ENCODE measurements at places on chromosomes 2 and 18. TPM values are rescaled to one million over a fixed set of nuclear protein-coding genes. Genes with fewer than 3 reads are reported as not detected.

Gene LYPD6
- total RNA-seq, result 3.9 TPM

Gene CHRNG
- total RNA-seq, result not detected

DNA sequence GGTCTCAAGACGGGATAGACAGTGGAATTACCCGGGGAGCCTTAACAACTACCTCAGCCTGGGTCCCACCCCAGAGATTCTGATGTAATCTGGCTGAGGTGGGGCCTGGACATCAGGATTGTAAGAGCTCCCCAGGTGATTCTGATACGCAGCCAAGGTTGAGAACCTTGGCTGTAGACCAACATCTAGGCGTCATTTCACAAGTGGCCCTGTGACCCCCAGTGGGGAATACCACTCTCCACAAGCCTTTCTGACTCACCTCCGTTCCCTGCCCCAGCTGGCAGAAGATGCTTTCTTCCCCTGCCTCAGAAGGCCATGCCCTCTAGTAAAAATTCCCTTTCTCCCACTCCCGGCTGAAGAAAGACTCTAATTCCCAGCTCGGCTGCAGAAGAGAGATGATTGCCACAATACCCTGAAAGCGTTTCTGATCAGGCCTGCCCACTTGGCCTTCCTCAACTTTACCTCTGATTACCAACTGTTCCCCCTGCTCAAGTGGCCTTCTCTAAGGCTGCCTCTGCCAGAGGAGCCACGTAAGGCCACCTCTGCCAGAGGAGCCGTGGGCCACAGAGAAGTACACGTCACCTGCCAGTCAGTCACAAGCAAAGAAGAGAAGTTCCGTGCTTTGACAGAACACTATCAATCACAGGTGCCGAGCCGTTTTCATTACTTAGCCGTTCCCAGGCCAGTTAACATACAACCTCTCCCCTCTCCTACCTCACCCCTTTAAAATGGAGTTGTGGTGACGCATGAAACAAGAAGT is 116.8 kb upstream of the PKDCC start:
- DNase-seq, result peak; percentile 33
- peaks cover 54% of the 10 kb centered on the region for H3K4me1 ChIP-seq
- H3K27me3 ChIP-seq, result no peaks in the 10 kb centered on the region

DNA sequence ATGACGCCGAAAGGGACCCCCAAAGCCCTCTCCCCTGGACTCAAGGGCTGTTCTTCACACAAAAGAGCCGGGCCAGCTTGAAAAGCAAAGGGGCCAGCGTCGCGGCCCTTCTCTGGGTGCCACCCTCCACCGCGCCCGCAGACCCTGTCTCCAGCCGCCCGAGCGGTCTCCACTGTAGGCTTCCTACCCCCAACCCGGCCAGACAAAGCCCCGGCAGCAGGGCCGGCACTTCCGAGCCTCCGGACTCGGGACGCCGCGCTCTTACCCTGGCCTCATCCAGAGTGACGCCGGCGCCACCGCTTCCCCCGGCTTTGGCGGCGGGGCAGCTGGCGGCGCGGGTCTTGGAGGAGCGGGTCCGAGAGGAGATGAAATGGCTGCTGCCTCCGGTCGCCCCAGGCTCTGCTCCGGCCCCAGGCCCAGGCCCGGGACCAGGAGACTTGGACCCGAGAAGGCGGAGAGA is 603 bp downstream of the ATAD2B start:
- H3K4me3 ChIP-seq, result peak overlapping the region; percentile 98
- H3K27ac ChIP-seq, result peak overlapping the region; percentile 96
- H3K36me3 ChIP-seq, result no peaks in the 10 kb centered on the region
- peak; percentile 66 for DNase-seq

Gene CHRNA1
- total RNA-seq, result not detected

Gene FNDC4
- total RNA-seq, result 24.2 TPM

GRCh38 chr2:33342705-33343104 is 133.7 kb upstream of the RASGRP3 start:
- no peak overlapping the region for H3K27ac ChIP-seq
- DNase-seq, result no peak
- H3K27me3 ChIP-seq, result no peaks in the 10 kb centered on the region
- H3K4me3 ChIP-seq, result no peak overlapping the region
- peaks cover 4% of the 10 kb centered on the region for H3K36me3 ChIP-seq

GRCh38 chr2:227513113-227513512 is 41.2 kb downstream of the AGFG1 start:
- H3K4me1 ChIP-seq, result peaks cover 64% of the 10 kb centered on the region
- no peak overlapping the region for H3K4me3 ChIP-seq
- H3K36me3 ChIP-seq, result no peaks in the 10 kb centered on the region
- no peak overlapping the region for H3K27ac ChIP-seq
- peak; percentile 29 for DNase-seq

DNA sequence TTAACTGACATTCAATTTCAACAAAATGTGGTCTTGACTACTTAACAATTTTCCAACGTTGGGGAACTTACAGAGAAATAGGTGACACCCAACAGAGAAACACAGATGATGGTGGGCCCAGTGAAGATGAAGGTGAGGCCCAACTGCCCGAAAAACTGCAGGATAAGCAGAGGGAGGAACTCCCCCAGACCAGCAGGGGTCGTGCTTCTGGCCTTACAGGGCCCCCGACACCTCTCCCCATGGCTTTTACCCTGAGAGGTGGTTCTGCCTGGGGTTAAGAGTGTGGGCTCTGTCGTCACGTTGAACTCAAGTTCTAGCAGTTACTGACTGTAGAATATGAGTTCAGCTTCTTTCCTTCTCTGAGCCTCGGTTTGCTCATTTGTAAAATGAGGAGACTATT is 119.5 kb upstream of the SMIM21 start:
- H3K36me3 ChIP-seq, result no peaks in the 10 kb centered on the region
- H3K4me1 ChIP-seq, result peaks cover 19% of the 10 kb centered on the region
- H3K27ac ChIP-seq, result no peak overlapping the region
- no peak for DNase-seq
- peaks cover 32% of the 10 kb centered on the region for H3K27me3 ChIP-seq

- no peak overlapping the region for H3K27ac ChIP-seq
- no peaks in the 10 kb centered on the region for H3K27me3 ChIP-seq
- H3K36me3 ChIP-seq, result no peaks in the 10 kb centered on the region
Measured at GRCh38 chr2:101912545-101912944, 79.2 kb upstream of the IL1R2 start.

DNA sequence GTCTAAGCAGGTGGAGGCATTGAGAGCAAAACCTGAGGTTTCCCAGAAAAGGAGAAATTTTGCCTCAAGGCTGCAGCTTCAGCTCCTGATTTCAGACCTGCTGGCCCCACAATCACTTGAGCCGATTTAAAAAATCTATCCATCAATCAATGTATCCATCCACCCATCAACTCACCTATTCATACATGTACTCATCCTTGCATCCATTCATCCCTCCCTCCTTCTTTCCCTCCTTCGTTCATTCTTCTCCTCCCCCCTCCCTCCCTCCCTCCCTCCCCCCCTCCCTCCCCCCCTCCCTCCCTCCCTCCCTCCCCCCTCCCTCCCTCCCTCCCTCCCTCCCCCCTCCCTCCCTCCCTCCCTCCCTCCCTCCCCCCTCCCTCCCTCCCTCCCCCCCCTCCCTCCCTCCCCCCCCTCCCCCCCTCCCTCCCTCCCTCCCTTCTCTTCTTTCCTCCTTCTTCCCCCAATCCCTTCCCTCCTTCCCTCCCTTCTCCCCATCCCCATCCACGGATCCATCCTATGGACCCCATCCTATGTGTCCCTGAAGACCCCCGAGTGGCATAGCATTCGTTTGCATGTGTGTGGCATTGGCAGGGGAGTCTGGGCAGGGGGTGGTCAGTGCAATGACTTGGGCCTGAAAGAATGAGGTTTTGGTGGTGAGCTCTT is 6.1 kb upstream of the PXDN start:
- H3K36me3 ChIP-seq, result no peaks in the 10 kb centered on the region
- 0 out of 2 replicates have a peak, but pooled peaks cover 8% of the 10 kb centered on the region for H3K27me3 ChIP-seq
- DNase-seq, result no peak
- no peak overlapping the region for H3K4me3 ChIP-seq

DNA sequence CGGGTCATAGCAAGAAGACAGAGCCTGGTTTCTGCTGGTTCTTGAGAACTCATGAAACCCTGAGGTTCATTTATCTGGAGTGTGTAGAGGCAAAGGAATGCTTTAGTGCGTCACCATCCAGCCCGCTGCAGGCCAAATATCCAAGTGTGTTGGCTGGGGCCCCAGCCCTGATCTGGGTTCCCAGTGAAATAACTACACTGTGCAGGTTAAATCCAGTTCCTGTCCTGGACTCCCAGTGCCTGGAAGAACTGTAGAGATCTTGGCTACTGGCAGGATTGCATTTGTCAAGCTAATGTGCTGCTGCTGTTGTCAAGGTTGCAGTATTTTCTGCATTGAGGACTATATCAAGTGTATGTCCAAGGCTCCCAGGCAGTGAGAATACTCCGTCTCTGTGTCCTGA is 89.9 kb downstream of the MAPK4 start:
- H3K36me3 ChIP-seq, result no peaks in the 10 kb centered on the region
- H3K4me1 ChIP-seq, result no peaks in the 10 kb centered on the region
- peak; percentile 22 for DNase-seq

GRCh38 chr18:23499291-23499781 is 4.0 kb upstream of the RMC1 start:
- no peak overlapping the region for H3K4me3 ChIP-seq
- H3K36me3 ChIP-seq, result no peaks in the 10 kb centered on the region
- peaks cover 6% of the 10 kb centered on the region for H3K4me1 ChIP-seq
- H3K27ac ChIP-seq, result no peak overlapping the region
- H3K27me3 ChIP-seq, result no peaks in the 10 kb centered on the region
- peak; percentile 44 for DNase-seq

Gene CACNB4
- total RNA-seq, result 0.11 TPM

DNA sequence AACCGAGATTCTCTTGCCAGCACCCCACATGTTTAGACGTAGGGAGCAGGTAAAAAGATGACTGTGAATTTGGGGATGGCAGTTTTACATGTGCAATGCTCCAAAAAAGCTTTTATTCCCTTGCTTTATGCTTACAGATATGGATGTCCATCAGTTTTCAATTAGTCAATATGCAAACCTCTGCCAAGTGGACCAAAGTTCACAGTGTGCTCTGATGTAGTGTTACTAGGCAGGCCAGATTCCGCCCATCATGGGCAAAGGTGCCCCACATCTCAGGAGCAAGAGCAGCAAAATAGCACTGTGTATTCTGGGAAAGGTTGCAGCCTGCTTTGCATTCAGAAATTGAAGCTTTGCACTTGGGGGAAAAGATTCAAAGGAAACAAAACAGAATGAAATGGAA is 329.7 kb upstream of the ZEB2 start:
- no peaks in the 10 kb centered on the region for H3K27me3 ChIP-seq
- no peaks in the 10 kb centered on the region for H3K36me3 ChIP-seq
- no peak overlapping the region for H3K4me3 ChIP-seq
- H3K27ac ChIP-seq, result no peak overlapping the region
- no peak for DNase-seq

- no peaks in the 10 kb centered on the region for H3K27me3 ChIP-seq
- no peak overlapping the region for H3K4me3 ChIP-seq
- no peak for DNase-seq
- no peaks in the 10 kb centered on the region for H3K4me1 ChIP-seq
Measured at GRCh38 chr18:74905247-74905646, 303.7 kb downstream of the PTGR3 start.

GRCh38 chr2:218002143-218002844 is 501 bp downstream of the TNS1 start:
- peak; percentile 57 for DNase-seq
- no peaks in the 10 kb centered on the region for H3K27me3 ChIP-seq
- H3K27ac ChIP-seq, result peak overlapping the region; percentile 91

- H3K4me3 ChIP-seq, result no peak overlapping the region
- peaks cover 11% of the 10 kb centered on the region for H3K4me1 ChIP-seq
- H3K36me3 ChIP-seq, result no peaks in the 10 kb centered on the region
- DNase-seq, result peak; percentile 39
- no peaks in the 10 kb centered on the region for H3K27me3 ChIP-seq
- H3K27ac ChIP-seq, result no peak overlapping the region
Measured at GRCh38 chr2:18232731-18233438, 327.6 kb downstream of the RDH14 start.

DNA sequence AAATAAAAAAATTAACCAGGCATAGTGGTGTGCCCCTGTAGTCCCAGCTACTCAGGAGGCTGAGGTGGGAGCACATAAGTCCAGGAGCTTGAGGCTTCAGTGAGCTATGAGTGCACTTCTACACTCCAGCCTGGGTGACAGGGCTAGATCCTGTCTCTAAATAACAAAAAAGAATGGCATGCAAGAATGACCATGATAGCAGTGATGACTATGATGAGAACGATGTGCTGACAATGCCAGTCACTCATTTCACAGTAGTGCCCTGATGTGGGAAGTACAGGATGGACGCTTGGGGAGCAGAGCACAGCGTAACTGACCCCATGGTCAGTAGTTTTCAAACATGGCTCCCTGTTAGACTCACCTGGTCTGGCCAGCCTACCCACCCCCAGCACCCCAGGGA is 139.1 kb downstream of the VAPA start:
- H3K27ac ChIP-seq, result no peak overlapping the region
- H3K27me3 ChIP-seq, result no peaks in the 10 kb centered on the region

Gene TNFRSF11A
- total RNA-seq, result 0.22 TPM

Gene IRS1
- total RNA-seq, result 18.8 TPM

DNA sequence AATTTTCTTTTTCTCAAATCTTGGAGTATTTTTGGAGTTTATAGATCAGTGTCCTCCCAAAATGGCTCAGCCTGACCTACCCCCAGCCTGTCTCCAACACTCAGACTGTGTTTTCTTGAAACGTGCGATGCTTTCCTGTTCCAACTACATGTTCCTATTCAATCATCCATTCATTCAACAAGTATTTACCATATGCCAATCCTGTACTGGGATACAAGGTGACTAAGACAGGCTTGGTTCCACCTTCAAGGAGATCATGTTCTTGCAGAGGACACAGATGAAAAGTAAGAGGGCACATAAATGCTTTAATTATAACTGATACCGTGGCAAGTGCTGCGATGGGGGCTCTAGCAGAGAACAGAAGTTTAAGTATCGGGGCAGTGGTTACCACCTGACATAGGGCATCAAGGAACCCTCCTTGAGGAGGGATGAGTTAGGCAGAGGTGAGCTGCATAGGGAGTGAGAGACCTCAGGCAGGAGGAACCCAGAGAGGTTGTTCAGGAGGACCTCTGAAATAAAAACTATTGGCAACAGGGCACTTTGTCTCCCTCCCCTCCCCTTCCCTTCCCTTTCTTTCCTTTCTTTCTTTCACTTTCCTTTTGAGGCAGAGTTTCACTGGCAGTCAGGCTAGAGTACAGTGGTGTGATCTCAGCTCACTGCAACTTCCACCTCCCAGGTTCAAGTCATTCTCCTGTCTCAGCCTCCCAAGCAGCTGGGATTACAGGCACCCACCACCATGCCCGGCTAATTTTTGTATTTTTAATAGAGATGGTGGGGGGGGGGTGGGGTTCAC is 469.0 kb downstream of the EPHA4 start:
- peaks cover 20% of the 10 kb centered on the region for H3K4me1 ChIP-seq
- no peak overlapping the region for H3K27ac ChIP-seq
- DNase-seq, result no peak
- no peak overlapping the region for H3K4me3 ChIP-seq
- H3K36me3 ChIP-seq, result no peaks in the 10 kb centered on the region

Gene SCN9A
- 8.3 TPM for total RNA-seq

- peaks cover 31% of the 10 kb centered on the region for H3K4me1 ChIP-seq
- H3K27ac ChIP-seq, result no peak overlapping the region
- H3K27me3 ChIP-seq, result no peaks in the 10 kb centered on the region
- no peak overlapping the region for H3K4me3 ChIP-seq
- H3K36me3 ChIP-seq, result no peaks in the 10 kb centered on the region
Measured at GRCh38 chr18:25454730-25455129, 102.8 kb upstream of the ZNF521 start.

All from GM23248 (cell line).